ENCODE measurements at places on chromosomes 2 and 18.

DNA sequence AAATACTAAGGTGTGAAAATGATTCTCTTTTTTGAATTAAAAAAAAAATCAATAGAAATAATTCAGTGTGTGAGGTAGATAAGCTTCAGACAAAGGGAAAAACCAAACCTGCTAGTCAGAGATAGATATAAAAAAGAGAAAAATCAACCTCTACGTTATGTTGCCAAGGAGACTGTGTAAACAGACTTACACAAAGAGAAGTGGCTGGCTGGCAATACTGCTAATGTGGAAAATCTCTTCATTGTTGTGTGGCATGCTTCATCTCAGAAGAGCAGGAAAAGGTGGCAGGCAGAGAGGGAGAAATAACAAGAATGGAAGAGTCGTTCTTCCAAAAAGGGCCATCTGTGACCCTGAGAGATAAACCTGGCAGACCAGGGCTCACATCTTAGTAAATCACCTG is 200.8 kb downstream of the SLC8A1 start:
- DNase-seq = no peak

DNA sequence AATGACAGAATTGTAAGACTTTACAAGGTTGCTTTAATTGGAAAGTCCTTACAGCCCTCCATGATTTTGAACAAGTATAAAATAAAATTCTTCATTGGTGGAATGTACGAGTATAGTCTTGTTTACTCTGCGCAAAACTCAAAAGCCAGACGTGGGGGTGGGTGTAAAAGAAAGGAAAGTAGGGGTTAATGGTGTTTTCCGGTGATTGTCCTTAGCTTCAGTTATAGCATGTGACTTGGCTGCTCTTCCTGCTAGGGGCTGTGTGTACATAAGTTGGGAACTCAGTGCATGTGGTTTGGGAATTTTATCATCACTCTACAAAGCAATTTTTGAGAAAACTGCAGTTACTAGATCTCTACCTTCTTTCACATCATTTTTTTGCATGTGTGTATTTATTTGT is 82.4 kb upstream of the CAVIN2 start:
- no peak for DNase-seq

GRCh38 chr18:59423259-59423658 is 64.2 kb upstream of the LMAN1 start:
- no peak for DNase-seq

DNA sequence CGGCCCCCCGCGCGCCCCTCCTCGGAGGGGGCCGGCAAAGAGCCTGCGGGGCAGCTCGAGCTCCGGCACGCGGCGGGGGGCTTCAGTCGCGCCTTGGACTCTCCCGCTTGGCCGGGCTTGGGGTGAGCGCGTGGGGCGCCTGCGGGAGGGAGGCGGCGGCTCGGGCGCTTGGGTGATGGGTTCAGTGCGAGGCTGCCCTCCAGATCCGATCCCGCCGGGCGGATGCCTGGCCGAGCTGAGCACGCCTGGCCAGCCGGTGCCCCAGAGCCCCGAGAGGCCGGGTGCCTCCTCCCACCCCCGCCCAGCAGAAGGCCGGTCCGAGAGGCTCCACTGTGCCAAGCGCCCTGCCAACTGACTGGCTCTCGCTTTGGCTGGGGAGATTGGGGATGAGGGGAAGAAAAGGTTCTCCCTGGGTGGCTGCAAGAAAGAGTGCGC is 273 bp upstream of the NXPH2 start:
- no peak for DNase-seq

DNA sequence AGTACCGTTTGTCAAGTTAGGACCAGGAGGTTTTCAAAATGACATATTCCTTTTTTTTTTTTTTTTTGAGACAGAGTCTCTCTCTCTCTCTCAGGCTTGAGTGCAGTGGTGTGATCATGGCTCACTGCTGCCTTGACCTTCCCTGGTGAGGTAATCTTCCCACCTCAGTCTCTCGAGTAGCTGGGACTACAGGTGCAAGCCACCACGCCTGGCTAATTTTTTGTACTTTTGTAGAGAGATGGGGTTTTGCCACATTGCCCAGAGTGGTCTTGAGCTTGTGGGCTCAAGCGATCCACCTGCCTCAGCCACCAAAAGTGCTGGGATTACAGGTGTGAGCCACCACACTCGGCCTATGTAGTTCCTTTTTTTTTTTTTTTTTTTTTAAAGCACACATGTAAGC is 127.9 kb upstream of the SEC11C start:
- DNase-seq = no peak

All from hippocampal formation (tissue), 2 donors.